ENCODE measurements at places on chromosomes 11 and 22.

DNA sequence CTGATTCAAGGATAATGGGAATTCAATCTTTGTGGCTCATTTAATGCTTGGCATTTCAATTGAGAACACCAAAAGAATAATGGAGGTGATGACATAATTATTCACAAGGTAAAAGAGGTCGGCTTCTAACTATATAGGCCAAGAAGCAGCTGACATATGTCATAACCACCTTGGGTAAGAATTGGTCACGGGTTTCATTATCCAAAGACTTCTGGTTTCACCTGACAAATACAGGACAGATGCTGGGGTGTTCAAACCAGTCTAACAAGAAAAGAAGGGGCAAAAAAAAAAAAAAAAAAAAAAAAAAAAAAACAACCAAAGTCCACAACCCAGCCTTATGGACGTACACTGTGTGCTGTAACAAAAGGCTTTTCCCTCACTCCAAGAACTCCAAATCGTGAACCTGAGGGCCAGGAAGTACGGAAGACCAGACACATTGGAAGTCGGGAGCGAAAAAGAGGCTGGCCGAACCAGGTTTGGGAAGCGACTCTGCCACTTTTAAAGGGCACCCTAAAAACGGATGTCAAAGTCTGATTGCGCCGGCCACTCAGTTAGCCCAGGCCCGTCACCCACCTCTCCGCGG is 385 bp downstream of the HARBI1 start:
- no peak for DNase-seq

GRCh38 chr11:64752175-64752970 is 7.4 kb downstream of the PYGM start:
- DNase-seq: no peak

DNA sequence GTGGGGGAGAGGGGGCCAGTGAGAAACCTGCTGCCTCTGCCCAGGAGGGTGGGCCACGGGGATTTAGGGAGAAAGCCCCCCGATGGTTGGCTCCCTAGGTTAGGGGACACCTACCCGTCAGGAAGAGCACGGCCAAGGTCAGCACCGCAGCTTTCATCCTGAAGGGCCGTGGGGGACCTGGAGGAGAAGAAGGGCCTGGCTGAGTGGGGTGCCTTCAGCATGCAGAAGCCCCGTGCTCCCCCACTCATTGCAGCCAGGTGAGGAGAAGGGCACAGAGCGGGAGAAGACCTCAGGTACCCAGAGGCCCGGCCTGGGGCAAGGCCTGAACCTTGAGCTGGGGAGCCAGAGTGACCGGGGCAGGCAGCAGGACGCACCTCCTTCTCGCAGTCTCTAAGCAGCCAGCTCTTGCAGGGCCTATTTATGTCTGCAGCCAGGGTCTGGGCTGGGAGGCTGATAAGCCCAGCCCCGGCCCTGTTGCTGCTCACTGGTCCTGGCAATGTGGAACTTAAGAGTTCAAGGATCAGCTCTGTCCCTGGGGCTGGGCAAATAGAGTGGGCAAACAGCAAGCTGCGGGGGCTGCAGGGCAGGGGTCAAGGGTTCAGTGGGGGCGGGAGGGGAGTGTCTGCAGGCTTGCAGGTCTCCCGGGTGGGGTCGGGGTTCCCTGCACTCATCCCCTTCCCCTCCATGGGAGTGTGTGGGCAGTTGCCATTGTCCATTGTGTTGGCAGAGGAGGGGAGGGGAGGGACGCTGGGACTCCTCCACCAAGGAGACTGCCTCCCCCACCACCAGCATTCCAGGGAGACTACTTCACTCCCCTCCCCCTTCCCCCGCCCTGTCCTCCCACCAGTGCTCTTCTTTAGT is at the start of gene APOA1:
Gene APOA1, minus strand, starts transcription at position 392 of the 861 bp plus-strand sequence. Its CDS starts 235 bp downstream, at position 157.
- DNase-seq: peak; percentile 30

- no peak for DNase-seq
Observed at GRCh38 chr11:102983486-102983885, 28.0 kb upstream of the MMP13 start.

GRCh38 chr11:64864473-64865285 is 13.7 kb downstream of the EHD1 start:
- DNase-seq: peak; percentile 79

- DNase-seq: no peak
Observed at GRCh38 chr22:33909911-33910310, 10.4 kb downstream of the LARGE1 start.

- DNase-seq: no peak
Observed at GRCh38 chr11:17642980-17643379, 76.4 kb upstream of the MYOD1 start.

- DNase-seq: no peak
Observed at GRCh38 chr11:122902951-122903350, 20.4 kb downstream of the JHY start.

DNA sequence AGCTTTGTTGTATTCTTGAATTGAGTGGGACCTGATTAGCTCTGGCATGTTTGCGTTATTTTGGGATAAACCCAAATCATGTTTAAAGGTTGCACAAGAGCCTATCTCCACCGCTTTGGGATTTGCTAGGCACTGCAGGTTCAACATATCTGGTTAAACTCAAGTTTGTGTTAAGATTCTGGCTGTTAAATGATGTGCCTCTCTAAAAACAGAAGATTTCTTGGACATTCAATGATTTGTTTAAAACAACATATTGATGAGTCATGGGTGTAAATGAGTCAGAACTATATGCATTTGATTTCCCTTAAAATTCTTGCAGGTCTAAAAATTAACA is 67.4 kb downstream of the AMOTL1 start:
- DNase-seq: no peak

- DNase-seq: no peak
Observed at GRCh38 chr11:134206185-134206584, 17.6 kb downstream of the NCAPD3 start.

DNA sequence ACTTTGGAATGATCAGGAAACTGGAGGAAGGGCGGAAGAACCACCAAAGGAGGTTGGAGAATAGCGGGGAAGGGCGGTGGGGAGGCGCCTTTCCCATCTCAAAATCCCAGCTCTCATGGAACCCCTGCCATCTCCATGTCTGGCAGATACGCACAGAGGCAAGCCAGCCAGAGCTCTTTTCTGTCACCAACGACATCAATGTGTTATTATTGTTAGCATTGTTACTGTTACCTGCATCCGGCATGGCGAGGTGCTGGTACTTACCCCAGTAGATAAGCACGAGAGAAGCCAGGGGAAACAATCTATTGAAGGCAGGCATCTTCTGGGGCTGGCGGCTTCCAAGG is 969 bp downstream of the SCN3B start:
- no peak for DNase-seq

DNA sequence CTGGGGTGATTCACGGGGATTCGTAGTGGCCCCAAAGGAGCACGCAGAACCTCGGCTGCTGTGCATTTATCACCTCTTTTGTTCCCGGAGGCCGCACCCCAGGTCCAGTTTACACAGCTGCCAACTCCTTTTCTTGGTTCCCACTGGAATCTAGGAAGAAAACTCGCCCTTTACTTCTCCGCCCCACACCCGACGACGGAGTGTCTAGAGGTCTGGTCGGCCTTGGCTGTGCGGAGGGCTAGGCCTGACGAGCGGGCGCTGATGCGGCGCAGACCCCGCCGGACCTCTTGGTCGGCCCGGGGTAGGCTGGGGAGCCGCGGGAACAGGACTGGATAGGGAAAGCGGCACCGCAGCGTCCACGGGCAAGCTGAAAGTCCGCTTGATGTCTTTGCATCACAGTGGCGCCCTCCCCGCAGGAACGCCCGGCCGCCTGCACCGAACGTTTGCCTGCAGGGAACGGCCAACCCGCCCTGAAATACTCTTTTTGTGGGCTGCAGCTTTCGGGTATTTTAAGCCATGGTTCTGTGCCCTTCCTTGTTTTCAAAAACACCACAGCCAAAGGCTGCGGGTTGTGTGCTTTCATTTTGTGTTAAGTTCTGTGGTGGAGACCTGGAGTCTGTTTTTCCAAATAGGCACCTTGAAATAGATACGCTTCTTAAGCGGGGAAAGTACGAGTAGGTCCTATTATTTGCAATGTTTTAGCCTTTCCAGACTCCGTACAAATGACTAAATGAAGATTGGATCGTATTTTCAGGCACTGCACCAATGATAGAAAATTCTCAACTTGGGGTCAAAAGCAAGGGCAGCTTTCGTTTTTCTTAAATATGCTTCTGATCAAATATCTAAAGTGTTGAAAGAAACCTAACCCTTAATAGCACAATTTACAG is 829 bp upstream of the ZBED5 start:
- peak; percentile 85 for DNase-seq

DNA sequence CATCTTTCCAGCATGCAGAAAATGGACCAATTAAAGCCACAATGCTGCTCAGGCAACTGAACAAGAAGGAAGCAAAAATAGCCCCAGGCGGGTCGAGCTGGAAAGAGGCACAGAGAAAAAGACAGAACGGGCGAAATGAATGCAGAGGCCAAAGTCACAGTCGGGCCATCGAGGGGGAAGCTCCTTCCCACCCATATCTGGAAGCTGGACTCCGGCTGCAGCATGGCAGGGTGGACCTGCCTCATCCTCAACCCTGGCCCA is 58.6 kb upstream of the PRDM11 start:
- no peak for DNase-seq

GRCh38 chr11:79121351-79121750 is 319.5 kb downstream of the TENM4 start:
- no peak for DNase-seq

DNA sequence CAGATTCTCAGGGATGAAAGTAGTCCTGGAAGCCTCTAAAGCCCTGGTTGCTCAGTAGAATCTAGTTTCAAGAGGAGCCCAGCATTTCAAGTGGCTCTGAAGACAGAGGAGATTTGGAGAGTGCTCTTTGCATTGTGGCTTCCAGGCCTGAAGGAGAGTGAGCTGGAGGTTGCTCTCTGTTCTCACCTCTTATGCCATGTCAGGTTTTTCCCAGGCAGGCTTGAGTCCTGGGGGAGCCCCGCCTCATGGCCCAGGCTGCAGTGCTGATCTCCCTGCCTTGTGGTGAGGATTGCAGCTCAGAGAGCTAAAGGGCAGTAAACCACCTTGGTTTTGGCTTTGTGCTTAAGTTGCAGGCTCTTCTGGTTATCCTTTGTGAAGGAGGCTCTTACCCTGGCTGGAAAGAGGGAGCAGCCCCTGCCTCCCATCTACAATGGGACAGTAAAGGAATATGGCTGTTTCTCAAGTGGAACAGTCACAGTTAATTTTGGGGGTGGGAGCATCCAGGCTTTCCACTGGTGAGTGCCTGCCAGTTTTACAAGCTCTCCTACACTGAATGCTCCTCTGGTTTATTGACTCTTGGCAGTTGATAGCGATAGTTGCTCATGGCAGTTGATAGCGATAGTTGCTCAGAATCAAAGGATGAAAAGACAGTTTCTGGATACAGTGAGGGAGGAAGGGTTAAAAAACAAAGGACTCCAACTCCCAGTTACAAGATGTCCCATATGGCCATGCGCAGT is 32.6 kb downstream of the RCOR2 start:
- DNase-seq: no peak
